ENCODE measurements at places on chromosomes 6 and 20.

GRCh38 chr20:38840053-38840893, 34.8 kb downstream of the PPP1R16B start:
- DNase-seq, result no peak

DNA sequence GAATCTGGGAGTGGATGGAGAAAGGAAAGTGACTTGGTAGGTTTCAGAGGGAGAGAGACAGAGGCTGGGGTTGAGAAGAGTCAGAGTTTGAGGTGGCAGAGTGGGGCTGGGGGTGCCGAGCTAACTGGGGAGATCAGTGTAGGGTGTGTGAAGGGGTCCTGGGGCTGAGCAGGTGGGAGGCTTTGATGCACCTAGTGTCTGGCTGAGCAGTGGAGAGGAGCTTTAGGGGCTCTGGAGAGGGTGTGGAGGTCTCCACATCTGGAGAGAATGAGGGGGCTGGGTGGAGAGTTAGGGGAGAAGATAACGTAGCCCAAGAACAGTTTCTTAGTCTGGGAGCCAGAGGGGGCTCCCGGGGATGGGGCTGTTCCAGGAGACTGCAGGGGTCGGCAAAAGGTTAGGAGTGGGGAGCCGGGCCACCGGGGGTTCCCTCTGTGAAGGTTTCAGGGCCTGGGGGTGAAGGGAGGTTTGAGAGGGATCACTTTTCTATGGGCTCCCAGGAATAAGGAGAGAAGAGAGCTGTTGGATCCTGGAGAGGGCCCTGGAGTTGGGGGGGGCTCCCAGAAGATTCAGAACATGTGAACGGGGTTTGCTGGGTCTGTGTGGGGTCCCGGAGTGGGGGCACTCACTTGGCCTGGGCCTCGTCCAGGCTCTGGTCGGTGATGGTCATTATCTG, 797 bp downstream of the PBX2 start:
- no peak for DNase-seq

GRCh38 chr20:9025011-9025410, 43.9 kb upstream of the PLCB4 start:
- no peak for DNase-seq

- no peak for DNase-seq
Measured at GRCh38 chr6:139699335-139699734, 324.9 kb upstream of the CITED2 start.

- no peak for DNase-seq
Measured at GRCh38 chr6:163195721-163196691, 218.5 kb upstream of the QKI start.

- DNase-seq, result no peak
Measured at GRCh38 chr20:10219452-10219791, 792 bp downstream of the SNAP25 start.

- no peak for DNase-seq
Measured at GRCh38 chr6:157099912-157100593, 223.3 kb downstream of the TMEM242 start.

- DNase-seq, result no peak
Measured at GRCh38 chr6:157774153-157775135, 48.6 kb upstream of the SNX9 start.

DNA sequence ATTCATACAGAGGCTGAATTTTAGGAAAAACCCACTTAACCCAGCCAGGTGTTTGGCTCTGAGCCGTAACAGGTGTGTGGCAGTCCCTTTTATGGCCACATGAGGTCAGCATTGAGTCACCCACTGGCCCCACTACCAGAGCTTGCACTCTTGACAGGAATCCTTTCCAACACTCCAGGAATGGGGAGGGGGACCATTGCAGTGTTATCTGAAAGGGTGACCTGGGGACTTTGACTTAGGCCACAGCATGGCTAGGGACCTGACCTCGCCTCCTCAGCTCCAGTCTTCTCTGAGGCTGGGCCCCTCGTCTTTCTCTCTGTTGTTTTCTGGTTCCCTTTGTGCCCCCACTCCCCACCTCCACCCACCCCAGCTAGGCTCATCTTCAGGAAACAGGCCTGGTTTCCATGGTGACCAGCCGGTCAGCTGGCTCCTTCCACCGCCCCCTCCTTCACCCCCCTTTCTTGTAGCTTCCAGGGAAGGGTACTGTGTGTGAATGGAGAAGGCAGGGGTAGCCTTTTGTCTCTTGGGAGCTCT, 2.1 kb upstream of the TMEM151B start:
- DNase-seq, result no peak

GRCh38 chr6:94372229-94372628, 952.9 kb upstream of the EPHA7 start:
- no peak for DNase-seq

GRCh38 chr6:83815631-83816272, 37.4 kb upstream of the RIPPLY2 start:
- DNase-seq, result no peak

DNA sequence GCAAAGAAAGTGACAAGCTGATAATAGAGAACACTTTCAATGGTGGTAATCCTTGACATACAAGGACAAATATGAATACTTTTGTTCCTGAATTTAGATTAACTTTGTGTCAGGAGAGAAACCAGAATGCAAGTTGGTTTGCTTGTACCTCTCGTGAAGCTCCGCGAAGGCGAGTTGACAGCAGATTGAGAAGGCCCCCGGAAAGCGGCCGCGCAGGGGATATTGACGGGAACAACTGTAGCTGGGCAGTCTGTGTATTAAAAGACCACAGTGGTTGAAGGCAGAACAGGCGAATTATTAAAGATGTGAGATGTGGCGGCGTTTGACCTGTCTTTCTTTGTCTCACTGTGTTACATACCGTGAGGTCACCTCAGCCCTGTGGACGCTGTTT, 175.8 kb upstream of the RALGAPA2 start:
- DNase-seq, result no peak

- no peak for DNase-seq
Measured at GRCh38 chr6:35139924-35140638, 1.1 kb downstream of the TCP11 start.

DNA sequence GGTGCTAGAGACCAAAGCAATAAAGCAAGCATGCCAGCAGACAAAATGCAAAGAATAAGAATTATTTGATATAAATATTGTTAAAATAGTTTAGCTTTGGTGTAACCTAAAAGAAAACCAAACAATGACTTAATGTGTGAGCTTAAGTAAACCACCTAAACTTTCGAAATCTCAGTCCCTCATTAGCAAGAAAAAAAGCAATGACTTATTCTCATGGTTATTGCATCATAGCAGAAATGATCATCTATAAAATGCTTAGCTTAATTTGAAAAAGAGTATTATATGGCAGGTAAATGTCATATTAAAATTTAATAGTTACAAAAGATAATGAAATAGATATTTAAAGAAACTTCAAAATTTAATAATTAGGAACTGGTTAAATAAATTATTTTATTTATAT, 1395.7 kb upstream of the EYS start:
- no peak for DNase-seq

GRCh38 chr20:22752324-22752723, 168.0 kb upstream of the FOXA2 start:
- DNase-seq, result no peak

GRCh38 chr6:124073021-124073420, 269.4 kb downstream of the NKAIN2 start:
- DNase-seq, result no peak

DNA sequence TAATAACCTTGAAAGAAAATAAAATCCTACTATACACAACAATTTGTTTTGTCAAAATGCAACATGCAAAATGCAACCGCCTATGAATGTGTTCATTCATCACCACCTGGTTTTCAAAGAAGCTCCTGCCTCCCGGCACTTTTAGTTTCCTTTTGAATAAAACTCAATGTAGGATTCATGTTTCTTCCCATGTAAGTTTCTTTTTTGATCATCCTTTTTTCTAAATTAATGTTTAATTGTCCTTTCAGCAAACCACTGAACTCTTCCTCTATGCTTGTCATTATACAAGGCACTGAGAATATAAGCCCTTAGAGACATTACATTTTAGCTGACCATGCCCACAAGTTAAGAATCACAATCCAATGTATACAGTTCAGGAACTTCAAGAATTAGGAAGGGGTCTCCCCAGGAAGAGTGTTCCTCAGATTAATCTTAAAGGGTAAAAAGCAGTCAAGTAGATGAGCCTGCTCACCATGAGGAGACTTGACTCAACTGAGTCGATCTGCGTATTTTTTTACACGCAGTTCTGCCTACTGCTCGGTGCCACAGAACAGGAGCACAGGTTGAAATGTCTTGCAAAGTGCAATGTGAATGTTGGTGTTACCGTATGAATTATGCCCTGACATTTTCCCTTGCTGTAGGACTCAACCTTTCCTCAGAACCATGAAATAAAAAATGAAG, 7.2 kb upstream of the THEMIS start:
- DNase-seq, result no peak

DNA sequence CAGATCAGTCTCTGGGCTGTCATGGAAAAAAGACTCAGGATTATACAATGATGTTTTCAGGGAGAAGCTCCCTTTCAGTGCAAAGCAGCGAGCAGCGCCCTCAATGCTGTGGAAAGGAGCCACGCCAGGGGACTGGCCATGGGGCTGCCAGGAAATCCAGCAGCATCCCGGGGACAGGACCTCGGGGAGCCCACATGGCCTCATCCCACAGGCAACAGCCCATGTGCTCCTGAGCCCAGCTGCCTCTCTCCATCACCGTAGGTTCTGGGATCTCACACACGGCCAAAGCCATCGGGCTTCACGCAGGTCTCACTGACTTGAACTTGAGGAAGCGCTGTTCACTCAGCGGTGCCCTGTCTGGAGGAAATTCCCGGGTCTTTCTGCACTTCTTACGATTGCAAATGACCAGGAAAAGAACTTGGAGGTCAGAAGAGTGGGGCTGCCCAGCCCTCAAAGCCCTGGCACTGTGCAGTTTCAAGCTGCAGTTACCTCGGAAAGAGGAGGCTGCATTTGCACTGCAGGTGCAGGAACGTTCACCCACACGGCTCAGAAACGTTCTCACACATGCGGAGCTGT, 125.9 kb upstream of the THBS2 start:
- DNase-seq, result no peak

- no peak for DNase-seq
Measured at GRCh38 chr20:64049060-64049877, at the start of gene SOX18. Gene SOX18 (minus strand): TSS chr20:64049639. CDS start chr20:64049516, 123 bp downstream.

GRCh38 chr6:167703781-167704180, 122.9 kb upstream of the AFDN start:
- no peak for DNase-seq

DNA sequence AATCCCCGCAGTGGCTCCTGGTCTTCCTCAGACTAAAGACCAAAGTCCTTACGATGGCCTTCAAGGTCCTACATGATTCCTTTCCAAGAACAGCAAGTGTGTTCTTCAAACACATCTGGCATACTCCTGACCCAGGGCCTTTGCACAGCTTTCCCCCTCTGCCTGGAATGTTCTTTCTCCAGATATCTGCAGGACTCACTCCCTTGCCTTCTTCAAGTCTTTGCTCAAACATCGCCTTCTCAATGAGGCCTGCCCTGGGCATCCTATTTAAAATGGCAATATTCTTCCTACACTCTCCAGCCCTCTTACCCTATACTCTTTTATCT, 30.2 kb downstream of the VEGFA start:
- no peak for DNase-seq

- DNase-seq, result no peak
Measured at GRCh38 chr6:106316375-106316766, 9.2 kb downstream of the ATG5 start.

DNA sequence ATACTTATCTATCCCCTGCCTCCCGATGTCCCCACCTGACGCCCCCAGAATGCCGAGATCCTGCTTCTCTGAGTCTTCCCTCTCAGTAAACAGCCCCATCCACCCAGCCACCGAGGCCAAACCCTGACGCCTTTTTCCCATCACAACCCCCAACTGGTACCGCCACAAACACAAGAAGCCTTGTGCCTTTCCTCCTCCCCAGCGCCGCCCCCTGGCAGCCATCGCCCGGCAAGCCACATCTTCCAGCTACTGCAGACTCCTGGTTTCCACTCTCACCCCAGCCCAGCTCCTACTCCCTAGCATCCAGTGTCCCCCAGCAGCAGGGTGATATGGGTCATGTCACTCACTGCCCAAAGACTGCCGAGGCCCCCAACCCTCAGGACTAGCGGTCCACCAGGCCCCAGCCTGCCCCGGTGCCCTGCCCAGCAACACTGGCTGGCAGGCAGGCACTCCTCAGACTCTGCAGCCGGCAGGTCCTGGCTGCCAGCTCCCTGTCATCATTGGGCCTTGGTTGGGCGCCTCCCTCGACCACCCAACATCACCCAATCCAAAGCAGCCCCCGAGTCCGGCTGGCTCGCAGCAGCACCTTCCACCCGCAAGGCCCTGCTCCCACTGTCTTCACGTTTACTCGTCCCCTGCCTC, 11.2 kb downstream of the TCFL5 start:
- DNase-seq, result no peak

GRCh38 chr6:166360243-166361076, 18.1 kb upstream of the SFT2D1 start:
- DNase-seq, result no peak

GRCh38 chr6:108253241-108253640, 7.6 kb downstream of the SNX3 start:
- DNase-seq, result no peak

GRCh38 chr6:155349129-155349528, 34.8 kb upstream of the TFB1M start:
- DNase-seq, result no peak

- DNase-seq, result no peak
Measured at GRCh38 chr20:7975851-7976414, 35.7 kb upstream of the HAO1 start.
